Left ventricle myocardium superior (tissue), 1 donor: ENCODE measurements at places on chromosomes 7 and 10. TPM values are rescaled to one million over a fixed set of nuclear protein-coding genes. Genes with fewer than 3 reads are reported as not detected.

DNA sequence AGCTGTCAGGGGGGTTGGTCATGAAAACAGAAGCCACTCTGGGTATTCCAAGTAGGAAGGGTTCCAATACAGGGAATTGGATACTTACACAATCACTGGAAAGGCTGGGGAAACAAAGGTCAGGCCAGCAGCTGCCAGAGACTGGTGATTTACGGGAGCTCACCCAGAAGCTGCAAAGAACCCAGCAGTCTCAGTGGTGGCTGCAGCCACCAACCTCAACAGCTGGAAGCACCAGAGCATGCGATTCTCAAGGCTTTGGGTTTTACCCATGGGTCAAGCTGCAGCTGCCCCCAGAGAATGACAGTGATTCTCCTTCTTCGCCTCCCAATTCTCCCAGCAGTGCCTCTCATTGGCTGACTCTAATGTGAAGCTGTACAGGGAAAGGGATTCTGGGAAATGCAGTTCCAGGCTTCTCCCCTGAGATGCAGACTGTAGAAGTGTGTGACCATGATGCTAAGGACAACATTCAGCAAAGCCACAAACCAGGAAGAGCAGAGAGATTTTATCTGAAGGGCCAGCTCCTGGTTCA lies 107.2 kb upstream of the TCF7L2 start:
- no peak for DNase-seq

The SLC25A40 gene
- 32.1 TPM for total RNA-seq

GRCh38 chr10:124101351-124101750 lies 8.0 kb upstream of the CHST15 start:
- DNase-seq, result no peak

- no peak for DNase-seq
Observed at GRCh38 chr10:127115100-127115499, 81.3 kb downstream of the INSYN2A start.

DNA sequence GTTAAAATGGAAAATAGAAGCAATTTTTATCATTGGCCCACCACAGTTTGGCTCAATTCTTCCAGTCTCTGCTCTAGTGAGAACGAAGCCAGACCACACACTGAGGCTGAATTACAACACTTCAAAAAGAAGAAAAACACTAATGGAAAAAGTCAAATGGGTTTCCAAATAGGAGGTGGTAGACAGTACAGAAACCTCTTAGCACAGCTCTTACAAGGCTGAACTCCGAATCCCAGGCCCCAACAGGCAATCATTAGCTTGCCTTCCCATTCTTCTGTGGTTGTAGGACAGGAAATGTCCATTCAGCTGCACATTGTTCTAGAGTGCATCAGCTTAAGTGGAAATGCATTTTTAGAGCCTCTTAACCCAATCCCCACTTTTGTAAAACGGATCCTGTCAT lies 115.1 kb upstream of the MEOX2 start:
- DNase-seq, result no peak

The CD36 gene
- total RNA-seq, result 1,393 TPM

- DNase-seq, result no peak
Observed at GRCh38 chr7:114334989-114335388, 79.6 kb upstream of the FOXP2 start.

DNA sequence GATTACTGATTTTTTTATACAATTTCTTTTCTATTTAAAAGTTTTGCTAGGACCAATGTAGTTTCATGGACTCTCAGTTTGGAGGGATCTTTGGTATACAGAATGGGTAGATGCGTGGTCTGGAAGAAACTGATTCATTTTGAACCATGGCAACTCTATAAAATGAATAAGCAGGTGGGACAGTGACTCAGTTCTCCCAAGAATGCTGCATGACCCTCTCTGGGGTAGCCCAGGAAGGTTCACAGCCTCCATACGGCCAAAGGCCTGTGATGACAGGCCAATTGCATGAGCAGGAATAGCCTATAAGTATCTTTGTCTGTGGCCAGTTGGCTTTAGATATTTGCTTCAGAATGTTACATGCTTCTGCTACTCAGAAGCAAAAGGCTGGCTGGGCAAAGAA lies 113.3 kb upstream of the RSU1 start:
- DNase-seq, result no peak

The CYTH3 gene
- total RNA-seq, result 27.8 TPM

The METTL27 gene
- total RNA-seq, result 0.27 TPM

GRCh38 chr10:112732277-112732921 lies 217.6 kb upstream of the TCF7L2 start:
- no peak for DNase-seq

- DNase-seq, result no peak
Observed at GRCh38 chr10:121900443-121901174, 27.2 kb downstream of the ATE1 start.
